ENCODE measurements at places on chromosomes 13 and 19. TPM values are rescaled to one million over a fixed set of nuclear protein-coding genes. Genes with fewer than 3 reads are reported as not detected.

Gene ANKRD24
- 0.18 TPM for total RNA-seq

Gene ANKLE1
- 3.1 TPM for total RNA-seq

Gene DCT
- total RNA-seq, result not detected

Gene PCCA
- 20.2 TPM for total RNA-seq

Gene ZNF667
- total RNA-seq, result 1.6 TPM

Gene CEACAM21
- 2.7 TPM for total RNA-seq

Gene ATP8B3
- total RNA-seq, result 5.1 TPM

Gene CATSPERD
- total RNA-seq, result not detected

Gene B3GNT3
- total RNA-seq, result not detected

Gene PCDH9
- 5.2 TPM for total RNA-seq

Gene ZNF260
- total RNA-seq, result 13.9 TPM

Gene ZNF561
- 44.9 TPM for total RNA-seq

Gene MBD3L3
- not detected for total RNA-seq

Gene CGB8
- total RNA-seq, result not detected

Gene AMH
- 7.5 TPM for total RNA-seq

Gene SLC25A42
- total RNA-seq, result 6.2 TPM

Gene NKPD1
- not detected for total RNA-seq

Gene ZNF442
- 0.93 TPM for total RNA-seq

Gene LSR
- 1.0 TPM for total RNA-seq

Gene SMAD9
- 4.5 TPM for total RNA-seq

Gene NBEA
- total RNA-seq, result 4.4 TPM

Gene FAM216B
- total RNA-seq, result not detected

Gene ZNF285
- 3.6 TPM for total RNA-seq

Gene ATXN8OS
- total RNA-seq, result not detected

Gene SIAH3
- total RNA-seq, result not detected

Gene PRR22
- 3.6 TPM for total RNA-seq
